CD4-positive, alpha-beta memory T cell (primary cell): ENCODE measurements at places on chromosomes 2 and 18. TPM values are rescaled to one million over a fixed set of nuclear protein-coding genes. Genes with fewer than 3 reads are reported as not detected.

DNA sequence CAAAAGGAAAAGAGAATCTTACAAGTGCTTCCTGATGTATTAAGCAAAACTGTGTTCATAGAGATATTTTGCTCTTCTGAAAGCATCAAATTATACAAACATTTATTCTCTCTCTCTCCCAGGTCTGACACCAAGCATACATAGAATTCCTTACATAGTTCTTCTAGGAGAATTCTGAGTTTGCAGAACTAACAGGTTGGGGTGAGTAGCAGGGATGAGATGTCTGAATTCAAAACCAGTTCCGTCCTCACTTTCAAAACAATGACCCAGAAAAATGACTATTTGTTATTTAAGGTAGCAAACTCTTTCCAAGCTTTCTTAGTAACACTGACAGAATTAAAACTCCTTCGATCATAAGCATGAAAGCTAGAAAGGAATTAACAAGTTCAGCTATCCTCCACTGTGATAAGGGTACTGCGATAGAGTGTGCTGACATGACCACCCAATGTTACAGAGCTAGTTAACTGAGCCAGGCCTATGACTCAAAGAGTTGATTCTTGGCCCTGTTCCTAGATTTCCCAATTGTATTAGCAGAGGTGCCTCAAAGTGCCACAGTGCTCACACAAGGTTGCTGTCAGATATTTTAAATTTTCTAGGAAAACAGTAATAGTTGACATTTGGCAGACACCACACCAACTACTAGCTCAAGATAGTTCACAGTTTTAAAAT, 85.8 kb upstream of the SETBP1 start:
- DNase-seq, result no peak
- H3K27ac ChIP-seq, result no peak overlapping the region
- no peak overlapping the region for H3K4me3 ChIP-seq
- H3K4me1 ChIP-seq, result no peaks in the 10 kb centered on the region
- H3K36me3 ChIP-seq, result no peaks in the 10 kb centered on the region

DNA sequence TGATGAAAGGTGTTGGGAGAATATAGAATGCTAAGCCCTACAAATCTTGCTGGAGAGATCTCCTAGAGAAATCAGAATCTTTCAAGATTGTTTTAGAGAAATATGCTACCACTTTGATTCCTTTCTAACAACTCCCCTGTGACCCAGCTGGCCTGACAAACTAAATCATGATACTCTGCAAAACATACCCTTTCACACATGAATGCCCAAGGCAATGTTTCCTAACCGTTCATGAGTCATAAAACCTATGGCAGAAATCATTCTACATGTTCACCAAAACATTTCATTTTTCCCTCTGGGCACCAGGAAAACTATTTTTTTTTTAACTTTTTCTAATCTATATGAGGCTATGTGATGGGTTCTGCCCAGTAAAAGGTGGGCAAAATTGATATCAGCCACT, 77.8 kb upstream of the SETBP1 start:
- no peak overlapping the region for H3K4me3 ChIP-seq
- H3K36me3 ChIP-seq, result no peaks in the 10 kb centered on the region
- H3K27ac ChIP-seq, result no peak overlapping the region
- DNase-seq, result no peak
- H3K4me1 ChIP-seq, result no peaks in the 10 kb centered on the region

- no peaks in the 10 kb centered on the region for H3K27me3 ChIP-seq
- H3K36me3 ChIP-seq, result no peaks in the 10 kb centered on the region
- peaks cover 63% of the 10 kb centered on the region for H3K4me1 ChIP-seq
- H3K4me3 ChIP-seq, result no peak overlapping the region
- DNase-seq, result no peak
These were observed 124.4 kb downstream of the ARL4C start for GRCh38 chr2:234372506-234372905.

DNA sequence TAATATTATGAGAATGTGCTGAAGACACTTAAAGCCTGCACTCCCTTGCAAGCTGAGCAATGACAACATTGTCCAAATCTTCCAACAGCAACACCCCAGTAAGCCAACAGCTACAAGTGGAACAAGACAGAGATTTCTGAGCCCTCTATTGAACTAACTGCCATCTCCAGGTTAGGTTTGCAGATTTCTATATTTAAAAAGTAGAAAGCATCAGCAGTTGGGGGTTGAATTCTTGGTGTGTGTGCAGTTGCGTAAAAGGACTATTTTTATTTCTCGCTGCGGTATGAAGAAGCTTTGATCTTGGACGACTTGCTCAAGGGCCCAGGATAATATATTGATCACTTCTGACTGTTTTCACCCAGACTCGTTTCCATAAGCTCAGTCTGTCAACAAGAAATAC, 106.2 kb upstream of the ZFP36L2 start:
- no peak overlapping the region for H3K27ac ChIP-seq
- H3K4me3 ChIP-seq, result no peak overlapping the region
- H3K4me1 ChIP-seq, result no peaks in the 10 kb centered on the region
- DNase-seq, result no peak
- H3K27me3 ChIP-seq, result no peaks in the 10 kb centered on the region
- H3K36me3 ChIP-seq, result no peaks in the 10 kb centered on the region

GRCh38 chr18:34720220-34720619, 10.1 kb downstream of the DTNA start:
- DNase-seq, result no peak
- H3K4me3 ChIP-seq, result no peak overlapping the region
- H3K27ac ChIP-seq, result no peak overlapping the region
- no peaks in the 10 kb centered on the region for H3K36me3 ChIP-seq

DNA sequence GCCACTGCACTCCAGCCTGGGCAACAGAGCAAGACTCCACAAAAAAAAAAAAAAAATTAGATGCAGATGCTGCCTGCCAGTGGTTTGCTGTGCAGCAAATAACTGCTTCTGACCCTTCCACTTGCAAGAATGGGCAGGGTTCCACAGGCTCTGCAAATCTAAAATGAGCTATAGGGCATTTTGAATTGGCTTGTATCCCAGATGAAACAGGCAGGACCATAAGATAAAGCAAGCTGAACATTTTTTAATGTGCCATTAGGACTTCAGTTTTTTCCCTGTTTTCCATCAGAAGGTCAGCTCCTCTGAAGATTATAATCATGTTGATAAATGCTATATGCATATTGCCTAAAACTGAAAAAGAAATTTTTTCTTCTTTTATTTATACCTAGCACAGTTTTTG, 15.7 kb upstream of the FZD7 start:
- no peaks in the 10 kb centered on the region for H3K4me1 ChIP-seq
- no peaks in the 10 kb centered on the region for H3K27me3 ChIP-seq
- no peak for DNase-seq
- no peaks in the 10 kb centered on the region for H3K36me3 ChIP-seq
- no peak overlapping the region for H3K27ac ChIP-seq

DNA sequence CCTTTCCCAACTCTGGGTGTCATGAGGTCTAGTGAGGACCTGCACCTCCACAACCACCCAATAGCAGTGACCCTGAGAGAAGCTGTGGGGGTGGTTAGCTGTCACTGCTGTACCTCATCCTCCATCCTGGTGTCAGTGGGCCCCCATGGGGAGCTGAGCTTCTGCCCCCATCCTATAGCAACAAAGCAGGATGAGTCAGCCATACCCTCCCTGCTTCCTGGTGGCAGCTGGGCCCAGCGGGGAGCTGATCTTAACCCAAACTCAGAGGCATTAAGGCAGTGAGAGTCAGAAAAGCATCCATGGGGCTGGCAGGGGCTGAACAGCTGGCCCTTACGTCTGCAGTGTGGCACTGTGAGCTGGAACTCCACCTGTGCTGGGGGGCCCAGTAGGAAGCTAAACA, 247.8 kb upstream of the HDAC4 start:
- no peaks in the 10 kb centered on the region for H3K27me3 ChIP-seq
- no peak for DNase-seq
- no peak overlapping the region for H3K4me3 ChIP-seq
- no peaks in the 10 kb centered on the region for H3K36me3 ChIP-seq
- H3K27ac ChIP-seq, result no peak overlapping the region

DNA sequence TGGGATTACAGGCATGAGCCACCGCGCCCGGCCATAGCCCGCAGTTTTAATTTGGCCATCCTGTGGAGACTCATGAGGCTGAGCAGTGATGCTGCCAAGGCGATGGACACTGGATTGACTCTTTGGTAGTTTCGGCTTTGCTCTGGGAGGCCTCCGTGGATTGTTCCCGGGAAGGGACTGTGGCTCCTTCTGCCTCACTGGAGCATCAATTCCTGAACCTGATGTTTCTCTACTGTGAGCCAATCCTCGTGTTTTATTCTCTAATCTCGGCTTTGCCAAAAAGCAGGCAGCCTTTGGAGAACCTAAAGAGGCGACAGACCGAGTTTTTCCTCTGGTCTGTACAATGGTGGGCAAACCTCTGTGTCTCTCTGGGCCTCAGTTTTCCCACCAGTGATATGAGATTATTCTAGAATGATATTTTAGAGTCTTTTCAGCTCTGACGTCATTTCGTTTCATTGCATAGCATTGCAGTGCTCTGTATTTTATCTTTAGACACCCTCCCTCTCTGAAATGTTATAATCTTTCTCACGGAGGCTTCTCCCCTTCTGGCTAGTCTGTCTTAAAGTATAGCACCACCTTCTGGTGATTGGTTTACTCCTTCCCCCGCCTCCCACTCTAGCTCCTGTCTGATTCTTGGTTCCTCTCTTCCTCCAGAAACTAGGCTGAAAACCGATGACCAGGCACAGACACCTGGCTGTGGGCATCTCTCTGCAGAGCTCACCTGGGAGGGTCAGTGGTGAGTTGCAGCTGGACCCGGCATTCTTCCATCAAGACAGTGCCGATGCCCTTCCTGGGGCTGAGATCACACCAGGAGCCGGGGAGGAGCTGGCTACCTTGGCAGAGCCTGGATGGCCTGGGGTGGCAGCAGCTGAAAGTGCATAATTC, 341.3 kb downstream of the MYCN start:
- no peaks in the 10 kb centered on the region for H3K4me1 ChIP-seq
- H3K4me3 ChIP-seq, result no peak overlapping the region
- H3K36me3 ChIP-seq, result no peaks in the 10 kb centered on the region
- peak; percentile 1 for DNase-seq

- H3K4me1 ChIP-seq, result no peaks in the 10 kb centered on the region
- no peak for DNase-seq
- no peak overlapping the region for H3K4me3 ChIP-seq
These were observed 32.2 kb downstream of the MAPRE2 start for GRCh38 chr18:35073186-35074105.

- no peak overlapping the region for H3K4me3 ChIP-seq
- no peaks in the 10 kb centered on the region for H3K4me1 ChIP-seq
- H3K27ac ChIP-seq, result no peak overlapping the region
These were observed 30.3 kb downstream of the MAIP1 start for GRCh38 chr2:199985625-199986207.

Gene SLC38A11
- total RNA-seq, result not detected

Gene L3MBTL4
- total RNA-seq, result 0.49 TPM
